ENCODE measurements at places on chromosomes 11 and 22.
A peak's percentile ranks its signal among the peaks of the same experiment; 100 is the strongest.

DNA sequence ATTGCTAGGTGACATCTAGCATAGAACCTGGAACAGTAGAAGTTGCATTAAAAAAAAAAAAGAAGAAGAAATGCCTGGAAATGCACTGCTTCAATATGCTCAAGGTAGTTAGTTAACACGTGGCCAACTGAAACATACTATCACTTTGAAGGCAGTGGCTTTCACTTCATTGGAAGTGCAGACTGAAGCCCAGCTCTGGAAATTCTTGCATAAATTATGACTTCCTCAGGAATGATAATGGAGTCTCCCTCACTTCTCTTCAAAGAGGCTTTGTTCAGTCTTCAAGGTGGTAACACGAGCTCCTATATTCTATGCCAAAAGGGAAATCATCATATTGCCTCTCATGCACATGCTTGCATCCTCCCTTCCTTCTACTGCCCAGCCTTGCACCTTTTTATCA, 715.9 kb upstream of the API5 start:
- DNase-seq: no peak

DNA sequence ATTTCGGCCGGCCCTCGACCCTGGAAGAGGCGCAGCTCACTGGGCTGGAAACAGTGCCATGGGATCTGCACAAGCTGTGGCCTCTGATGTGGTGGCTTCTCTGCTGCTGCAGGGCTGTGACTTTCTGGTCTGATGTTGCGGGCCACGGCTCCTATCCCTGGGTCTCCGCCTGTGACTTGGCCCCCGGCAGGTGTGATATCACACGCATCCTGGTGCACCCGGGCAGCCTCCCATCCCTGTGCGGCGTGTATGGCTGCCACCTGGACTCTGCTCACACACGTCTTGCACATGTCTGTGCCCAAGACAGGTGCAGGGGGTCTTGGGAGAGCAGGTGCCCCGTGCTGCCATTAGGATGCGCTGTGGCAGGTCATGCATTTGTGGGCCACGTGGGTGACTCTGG, 31.1 kb downstream of the GRAMD4 start:
- no peak for DNase-seq

DNA sequence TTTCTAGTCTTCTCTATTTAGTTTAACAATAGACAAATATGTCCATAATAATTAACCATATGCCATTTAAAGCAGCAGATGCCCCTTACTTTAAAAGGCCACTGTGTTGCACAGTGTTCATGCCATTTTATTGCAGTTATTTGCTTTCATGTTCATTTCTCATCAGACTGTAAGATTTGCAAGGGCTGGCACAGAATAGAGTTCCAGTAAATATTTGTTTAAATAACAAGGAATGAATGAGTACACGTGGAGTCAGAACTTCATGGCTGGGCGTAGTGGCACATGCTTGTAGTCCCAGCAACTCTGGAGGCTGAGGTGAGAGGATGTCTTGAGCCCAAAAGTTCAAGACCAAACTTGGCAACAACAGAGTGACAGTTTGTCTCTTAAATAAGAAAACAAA, 1228.6 kb downstream of the LRRC4C start:
- DNase-seq: no peak

DNA sequence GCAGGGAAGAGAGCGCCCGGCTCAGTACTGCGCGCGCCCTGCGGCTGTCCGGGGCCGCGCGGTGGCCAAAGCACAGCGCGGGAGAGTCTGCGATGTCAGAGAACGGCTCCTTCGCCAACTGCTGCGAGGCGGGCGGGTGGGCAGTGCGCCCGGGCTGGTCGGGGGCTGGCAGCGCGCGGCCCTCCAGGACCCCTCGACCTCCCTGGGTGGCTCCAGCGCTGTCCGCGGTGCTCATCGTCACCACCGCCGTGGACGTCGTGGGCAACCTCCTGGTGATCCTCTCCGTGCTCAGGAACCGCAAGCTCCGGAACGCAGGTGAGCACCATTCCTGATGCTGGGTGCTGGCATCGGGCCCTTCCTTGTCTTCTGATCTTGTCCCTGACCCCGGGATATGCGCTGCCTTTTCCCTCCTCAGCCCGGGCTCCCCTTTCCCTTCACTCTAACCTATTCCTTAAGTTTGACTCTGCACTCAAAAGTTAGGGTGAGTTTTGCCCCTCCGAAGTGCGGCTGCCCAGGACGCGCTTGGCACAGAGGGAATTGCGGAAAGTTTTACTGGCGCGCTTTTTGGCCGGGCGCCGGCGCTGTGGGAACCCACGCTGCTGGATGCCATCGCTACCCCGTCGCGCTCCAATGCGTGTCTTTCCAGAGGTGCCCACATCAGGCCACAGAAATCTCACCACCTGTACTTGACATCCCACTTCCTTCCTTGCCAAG, at the start of gene MTNR1B:
MTNR1B (plus strand) TSS at position 18 of the 714 bp plus-strand sequence; CDS start at position 93, 75 bp downstream.
- no peak for DNase-seq

- no peak for DNase-seq
Observed at GRCh38 chr11:67538306-67538705, 15.1 kb upstream of the CABP2 start.

- no peak for DNase-seq
Observed at GRCh38 chr11:93653571-93653970, 7.9 kb upstream of the CEP295 start.

DNA sequence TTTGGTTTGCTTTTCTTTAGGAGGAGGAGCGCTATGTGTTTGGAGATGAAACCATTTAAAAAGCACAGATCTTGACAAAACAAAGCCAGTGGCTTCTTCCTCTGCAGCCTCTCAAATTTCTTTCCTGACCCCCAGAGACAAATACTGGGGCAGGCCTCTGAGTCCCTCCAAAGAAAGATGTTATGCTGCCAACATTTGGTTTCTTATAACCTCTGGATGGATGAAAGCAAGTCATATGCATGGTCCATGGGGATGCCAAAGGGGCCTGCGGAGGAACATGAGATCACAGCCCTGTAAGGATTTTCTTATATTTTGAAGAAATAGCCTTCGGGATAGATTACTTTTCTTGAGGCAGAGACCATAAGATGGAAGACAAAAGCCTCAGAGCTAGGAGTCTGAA, 179.1 kb downstream of the TENM4 start:
- no peak for DNase-seq

GRCh38 chr11:118845369-118845768, 38.3 kb upstream of the CXCR5 start:
- peak; percentile 50 for DNase-seq

- DNase-seq: no peak
Observed at GRCh38 chr22:19615867-19616581, 91.8 kb upstream of the CLDN5 start.
